NCI-H446 treated with DMSO at 0.1 percent for 48 hours (cell line): ENCODE measurements at places on chromosomes 5 and 9.

DNA sequence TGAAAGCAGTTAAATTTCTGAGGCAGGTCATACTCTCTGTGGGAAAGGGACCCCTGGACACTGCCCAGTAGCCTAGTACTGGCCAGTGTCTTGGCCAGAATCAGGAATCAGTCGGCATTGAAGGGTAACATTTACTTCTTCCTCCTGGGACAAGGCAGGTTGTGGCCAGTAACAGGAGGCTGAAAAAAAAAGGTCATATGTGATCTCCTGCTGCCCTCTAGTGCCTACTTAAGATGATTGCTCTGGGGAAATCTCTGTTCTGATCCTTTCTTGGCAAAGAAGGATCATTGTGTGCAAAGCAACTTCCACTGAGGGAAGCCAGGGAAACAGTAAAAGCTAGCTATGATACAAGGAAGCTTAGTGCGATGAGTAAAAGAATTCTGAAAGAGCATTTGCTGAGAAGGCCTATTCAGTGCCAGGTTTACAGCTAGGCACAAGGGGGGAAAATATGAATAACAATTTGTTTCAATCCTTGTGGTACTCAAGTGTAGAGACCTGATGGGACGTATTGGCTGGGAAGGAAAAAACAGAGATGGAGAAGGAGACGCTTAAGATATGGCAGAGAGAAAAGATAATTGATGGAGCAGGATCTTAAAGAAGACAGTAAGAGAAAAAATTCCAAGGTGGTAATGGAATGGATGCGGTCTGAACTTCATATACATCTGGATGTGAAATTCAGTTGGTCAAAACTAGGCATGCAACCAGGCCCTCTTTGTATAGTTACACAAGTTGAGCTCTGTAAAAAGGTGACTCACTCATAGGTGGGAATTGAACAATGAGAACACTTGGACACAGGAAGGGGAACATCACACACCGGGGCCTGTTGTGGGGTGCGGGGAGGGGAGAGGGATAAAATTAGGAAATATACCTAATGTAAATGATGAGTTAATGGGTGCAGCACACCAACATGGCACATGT is 25.8 kb upstream of the TRIM32 start:
- peak; percentile 0 for DNase-seq

- no peak for DNase-seq
Measured at GRCh38 chr5:127353327-127353726, 62.7 kb downstream of the MEGF10 start.

GRCh38 chr9:132588501-132589147 is 6.2 kb downstream of the BARHL1 start:
- no peak for DNase-seq

GRCh38 chr5:82396871-82397514 is 118.8 kb upstream of the RPS23 start:
- DNase-seq: peak; percentile 68

DNA sequence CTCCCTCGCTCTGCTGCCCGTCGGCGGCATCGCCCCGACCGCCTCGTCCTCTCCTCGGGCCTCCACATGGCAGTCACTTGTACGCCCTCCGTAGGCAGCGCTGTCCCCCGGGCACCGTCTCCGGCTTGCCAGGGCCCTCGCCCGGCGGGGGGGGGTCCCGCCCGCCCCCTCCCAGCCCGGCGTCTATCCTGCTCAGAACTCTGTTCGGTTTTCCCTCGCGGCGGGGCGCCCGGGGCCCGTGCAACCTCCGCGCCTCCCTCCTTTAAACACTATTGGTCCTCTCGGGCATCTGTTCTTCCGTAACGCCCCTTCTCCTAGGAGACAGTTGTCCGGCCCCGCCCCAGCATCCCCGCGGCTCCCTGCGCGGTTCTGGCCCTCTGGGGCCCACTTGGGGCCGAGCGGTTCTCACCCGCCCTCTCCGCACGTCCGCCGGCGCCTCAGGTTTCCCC is 831 bp downstream of the ODF2 start:
- peak; percentile 38 for DNase-seq

GRCh38 chr5:154481584-154482381 is 3.8 kb upstream of the HAND1 start:
- no peak for DNase-seq

DNA sequence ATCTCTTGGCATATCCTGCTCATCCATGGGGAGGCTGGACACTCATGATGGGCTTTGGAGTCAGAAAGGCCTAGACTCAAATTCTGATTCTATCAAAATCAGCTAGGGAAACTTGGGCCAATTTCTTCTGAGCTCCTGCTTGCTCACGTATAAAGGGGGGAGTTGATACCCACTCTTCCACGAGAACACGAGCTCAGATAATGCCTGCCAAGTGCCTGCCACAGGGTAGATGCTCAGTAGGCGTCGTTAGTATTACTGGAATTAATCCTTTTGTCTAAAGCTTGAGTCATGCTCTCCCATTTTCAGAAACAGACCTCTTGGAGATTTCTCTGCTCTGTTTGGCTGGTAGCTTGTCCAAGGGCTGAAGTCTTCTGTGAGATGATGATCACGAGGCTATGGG is 238.3 kb upstream of the MVB12B start:
- no peak for DNase-seq

- no peak for DNase-seq
Measured at GRCh38 chr5:87004101-87004500, 263.6 kb upstream of the RASA1 start.

DNA sequence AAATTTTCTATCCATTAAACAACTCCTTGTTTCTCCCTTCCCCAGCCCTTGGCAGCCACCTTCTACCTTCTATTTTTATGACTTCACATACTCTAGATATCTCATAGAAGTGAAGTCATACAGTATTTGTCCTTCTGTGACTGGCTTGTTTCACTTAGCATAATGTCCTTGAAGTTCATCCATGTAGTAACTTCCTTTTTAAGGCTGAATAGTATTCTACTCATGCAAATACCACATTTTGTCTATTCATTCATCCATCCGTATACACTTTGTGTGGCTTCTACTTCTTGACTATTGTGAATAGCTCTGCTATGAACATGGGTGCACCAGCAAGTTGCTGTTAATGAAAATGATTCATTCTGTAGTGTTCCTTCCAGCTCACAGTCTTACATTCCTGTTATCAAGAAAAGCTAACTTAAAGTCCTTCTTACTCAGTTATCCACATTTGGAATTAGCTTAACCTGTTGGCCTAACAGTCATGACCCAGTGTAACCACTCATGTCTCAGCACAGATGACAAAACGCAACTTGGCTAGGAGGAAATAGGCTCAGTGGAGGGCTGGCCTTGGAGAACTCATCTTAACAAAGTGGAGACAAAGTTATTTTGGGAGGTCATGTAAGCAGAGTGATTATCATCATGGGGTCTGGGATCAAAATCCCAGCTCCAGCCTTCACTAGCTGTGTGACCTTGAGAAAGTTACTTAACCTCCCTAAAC is 129.7 kb upstream of the MAP3K1 start:
- no peak for DNase-seq

DNA sequence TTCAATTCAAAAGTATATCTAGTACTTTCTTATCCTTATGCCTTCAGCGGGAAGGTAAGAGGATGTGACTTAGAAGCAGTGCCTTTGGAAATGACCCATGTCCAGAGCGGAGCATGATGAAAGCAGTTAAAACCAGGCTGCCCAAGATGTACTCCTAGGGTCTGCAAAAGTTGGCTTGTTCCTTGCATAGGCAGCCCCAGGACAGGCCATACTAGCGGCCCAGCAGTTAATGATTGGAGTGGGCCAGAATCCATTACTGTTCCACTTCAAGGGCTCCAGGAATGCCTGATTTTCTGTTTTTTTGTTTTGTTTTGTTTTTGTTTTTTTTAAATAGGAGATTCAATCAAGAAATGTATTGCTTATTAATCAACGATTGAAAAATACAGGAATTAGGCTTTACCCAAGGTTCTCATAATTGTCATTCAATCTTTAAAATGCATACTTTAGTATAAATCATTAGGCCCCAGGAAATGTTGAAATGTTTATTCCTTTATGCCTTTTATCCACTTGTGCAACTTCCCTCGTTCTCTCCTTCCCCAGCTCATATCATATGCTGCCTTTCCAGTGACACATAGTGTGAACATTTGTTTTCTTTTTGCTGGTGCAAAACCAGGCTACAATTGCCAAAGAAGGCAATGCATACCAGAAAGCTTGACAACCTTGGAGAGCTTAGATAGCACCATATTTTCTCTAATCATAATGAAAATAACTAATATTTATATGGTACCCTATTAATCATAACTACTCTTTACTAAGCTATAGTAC is 190.8 kb downstream of the ARHGEF28 start:
- DNase-seq: no peak

DNA sequence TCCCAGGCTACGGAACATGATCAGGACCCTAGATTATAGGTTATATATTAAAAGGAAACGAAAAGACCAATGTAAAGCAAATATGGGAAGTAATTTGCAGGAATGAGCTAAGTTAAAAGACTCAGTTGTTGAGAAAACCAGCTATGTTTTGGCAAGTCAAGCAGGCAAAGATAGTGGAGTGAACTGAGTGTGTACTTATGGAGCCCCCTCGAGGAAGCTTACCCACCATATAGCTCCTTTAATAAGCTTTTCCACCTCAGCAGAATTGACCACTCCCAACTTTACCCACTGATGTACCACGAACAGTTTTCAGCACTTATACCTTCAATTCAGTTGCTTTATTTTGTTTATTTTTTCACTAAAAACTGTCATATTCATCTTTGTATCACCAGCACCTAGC is 57.3 kb upstream of the PJA2 start:
- no peak for DNase-seq

GRCh38 chr5:159181152-159181551 is 28.2 kb downstream of the RNF145 start:
- DNase-seq: no peak

DNA sequence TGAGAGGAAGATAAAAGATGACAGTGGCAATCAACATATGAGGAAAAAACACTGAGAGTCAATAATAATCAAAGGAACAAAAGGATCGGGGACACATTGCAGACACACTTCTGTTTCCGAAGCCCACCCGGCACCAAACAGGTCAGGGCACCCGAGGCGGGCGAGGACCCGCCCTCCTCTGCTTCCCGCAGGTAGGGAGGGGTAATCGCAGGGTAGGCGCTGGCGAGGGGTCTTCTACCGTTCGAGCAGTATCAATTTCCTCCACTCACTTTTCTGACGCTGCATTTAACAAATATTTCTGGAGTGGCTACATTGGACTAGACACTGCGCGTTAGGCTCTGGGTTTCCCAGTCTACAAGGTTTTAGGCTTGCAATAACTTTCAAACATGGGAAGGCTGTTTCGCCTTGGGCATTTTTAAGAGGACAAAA is 1.3 kb downstream of the TXN start:
- DNase-seq: no peak
